ENCODE measurements at places on chromosomes 16 and 17. TPM values are rescaled to one million over a fixed set of nuclear protein-coding genes. Genes with fewer than 3 reads are reported as not detected.

The SMIM36 gene
- not detected for total RNA-seq

The RMI2 gene
- 56.1 TPM for total RNA-seq

The KRT33B gene
- total RNA-seq = not detected

The FKBP10 gene
- total RNA-seq = 0.89 TPM

The MGAT5B gene
- 0.12 TPM for total RNA-seq

The ATP2A1 gene
- total RNA-seq = 2.0 TPM

The PPP1R27 gene
- total RNA-seq = not detected

The CTRB1 gene
- not detected for total RNA-seq
